Thyroid gland (tissue), 4 donors: ENCODE measurements at places on chromosomes 6 and 20.

DNA sequence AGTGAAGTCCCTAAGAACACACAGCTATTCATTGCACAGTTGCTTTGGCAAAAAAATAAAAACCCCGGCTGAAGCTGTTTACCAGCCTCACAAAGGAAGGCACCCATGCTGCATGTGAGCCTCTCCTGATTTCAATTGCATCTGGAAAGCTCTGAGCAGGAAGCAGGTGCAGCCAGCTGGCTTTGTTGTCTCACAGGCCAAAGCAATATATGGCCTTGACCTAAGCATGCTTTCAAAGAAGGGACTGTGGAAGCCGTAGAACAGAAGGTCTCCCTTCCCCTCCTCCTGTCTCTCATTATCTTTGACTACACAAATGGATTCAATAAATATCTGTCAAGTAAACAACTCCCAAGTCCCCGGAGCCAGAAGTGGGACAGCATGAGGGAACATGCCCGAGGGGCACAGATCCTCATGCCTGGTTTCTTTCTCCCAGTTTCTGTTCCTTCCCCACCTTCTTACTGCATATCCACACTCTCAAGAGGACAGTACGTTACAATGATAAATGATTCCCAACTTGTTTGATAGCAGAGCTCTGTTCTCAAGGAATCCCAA, 57.2 kb upstream of the PCSK2 start:
- DNase-seq = no peak

- DNase-seq = no peak
Observed at GRCh38 chr6:169383265-169383664, 129.6 kb upstream of the THBS2 start.

DNA sequence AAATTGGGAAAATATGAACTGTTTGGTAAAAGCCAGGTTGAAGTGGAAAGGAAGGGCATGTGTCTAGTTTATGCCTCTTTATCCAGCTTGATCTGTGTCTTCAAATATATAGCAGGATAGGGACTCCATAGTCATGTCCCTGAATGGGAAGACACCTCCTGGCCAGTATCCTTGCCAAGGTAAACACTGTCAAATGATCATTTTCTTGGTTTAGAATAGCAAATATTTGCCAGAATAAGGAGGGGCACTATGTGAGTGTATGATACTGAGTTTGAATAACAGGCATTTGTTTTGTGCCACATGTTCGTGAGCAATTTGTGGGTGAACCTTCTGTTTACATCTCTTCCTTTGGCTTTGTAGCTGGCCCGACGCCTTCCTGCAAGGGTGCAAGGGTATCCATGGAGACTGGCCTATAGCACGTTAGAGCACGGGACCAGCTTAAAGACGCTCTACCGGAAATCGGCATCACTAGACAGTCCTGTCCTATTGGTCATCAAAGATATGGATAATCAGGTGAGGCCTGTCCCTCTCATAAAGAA, 34.2 kb upstream of the HINT3 start:
- DNase-seq = no peak

- peak; percentile 4 for DNase-seq
Observed at GRCh38 chr6:154981079-154981870, 13.8 kb upstream of the TIAM2 start.

DNA sequence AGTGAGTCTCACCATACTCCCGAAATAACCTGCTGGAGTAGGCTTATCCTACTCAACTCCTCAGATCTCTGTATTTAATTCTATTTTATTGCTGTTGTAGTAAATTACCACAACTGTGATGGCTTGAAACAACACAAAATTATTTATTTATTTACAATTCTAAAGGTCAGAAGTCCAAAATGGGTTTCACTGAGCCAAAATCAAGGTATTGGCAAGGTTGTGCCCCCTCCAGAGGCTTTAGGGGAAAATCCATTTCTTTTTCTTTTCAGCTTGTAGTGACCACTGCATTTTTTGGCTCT, 869 bp upstream of the SLC17A2 start:
- no peak for DNase-seq

DNA sequence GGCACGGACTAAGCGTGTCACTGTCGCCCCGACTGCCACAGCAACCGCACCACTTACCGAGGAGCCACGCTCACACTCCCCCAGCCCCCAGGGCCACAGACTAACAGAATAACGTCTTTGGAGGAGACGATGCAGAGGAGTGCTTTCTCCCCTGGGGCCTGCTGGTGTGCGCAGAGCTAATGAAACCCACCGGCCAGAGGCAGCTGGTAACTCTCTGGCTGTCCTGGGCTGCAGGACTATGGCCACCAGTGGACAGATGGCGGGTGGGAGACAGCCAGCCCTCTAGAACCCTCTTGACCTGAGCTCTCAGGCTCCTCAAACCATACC, 228.0 kb downstream of the DLL1 start:
- no peak for DNase-seq

DNA sequence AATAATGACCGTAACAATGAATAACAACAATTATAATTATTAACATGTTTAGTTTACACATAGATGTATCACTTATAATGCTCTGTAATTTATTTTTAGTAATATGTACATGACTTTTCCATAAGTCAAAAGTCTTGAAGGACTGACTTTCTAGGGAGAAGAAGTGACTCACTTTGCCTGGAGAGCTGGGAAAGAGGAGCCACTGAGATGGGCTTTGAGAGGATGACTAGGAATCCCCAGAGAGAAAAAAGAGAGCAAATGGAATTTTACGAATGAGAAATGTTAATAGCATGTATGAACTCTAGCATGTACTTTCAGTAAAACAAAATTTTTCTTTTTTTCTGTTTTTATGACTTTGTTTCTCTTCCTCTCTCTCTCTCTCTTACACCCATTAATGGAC, 67.8 kb upstream of the RALY start:
- DNase-seq = no peak

GRCh38 chr6:20698675-20699074, 164.4 kb downstream of the CDKAL1 start:
- DNase-seq = no peak

DNA sequence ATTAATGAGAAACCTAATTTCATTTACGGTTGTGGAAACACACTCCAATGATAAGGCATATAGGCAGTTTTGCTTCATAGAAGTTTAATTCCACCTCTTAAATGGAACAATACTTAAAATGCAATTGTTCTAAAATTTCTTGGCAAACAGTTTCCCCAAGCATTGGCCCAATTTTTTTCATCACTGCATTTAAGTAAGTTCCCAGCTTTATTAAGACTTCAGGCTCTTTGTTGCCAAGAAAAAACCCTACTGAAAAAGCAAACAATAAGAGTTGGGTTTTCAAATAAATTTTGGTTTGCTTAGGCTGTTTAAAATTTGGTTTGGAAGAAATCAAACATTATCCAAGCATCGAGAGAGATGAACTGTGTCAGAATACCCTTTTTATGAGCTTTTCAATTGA, 690.9 kb upstream of the NRSN1 start:
- DNase-seq = no peak

GRCh38 chr6:142171351-142171750, 24.3 kb downstream of the VTA1 start:
- DNase-seq = no peak

DNA sequence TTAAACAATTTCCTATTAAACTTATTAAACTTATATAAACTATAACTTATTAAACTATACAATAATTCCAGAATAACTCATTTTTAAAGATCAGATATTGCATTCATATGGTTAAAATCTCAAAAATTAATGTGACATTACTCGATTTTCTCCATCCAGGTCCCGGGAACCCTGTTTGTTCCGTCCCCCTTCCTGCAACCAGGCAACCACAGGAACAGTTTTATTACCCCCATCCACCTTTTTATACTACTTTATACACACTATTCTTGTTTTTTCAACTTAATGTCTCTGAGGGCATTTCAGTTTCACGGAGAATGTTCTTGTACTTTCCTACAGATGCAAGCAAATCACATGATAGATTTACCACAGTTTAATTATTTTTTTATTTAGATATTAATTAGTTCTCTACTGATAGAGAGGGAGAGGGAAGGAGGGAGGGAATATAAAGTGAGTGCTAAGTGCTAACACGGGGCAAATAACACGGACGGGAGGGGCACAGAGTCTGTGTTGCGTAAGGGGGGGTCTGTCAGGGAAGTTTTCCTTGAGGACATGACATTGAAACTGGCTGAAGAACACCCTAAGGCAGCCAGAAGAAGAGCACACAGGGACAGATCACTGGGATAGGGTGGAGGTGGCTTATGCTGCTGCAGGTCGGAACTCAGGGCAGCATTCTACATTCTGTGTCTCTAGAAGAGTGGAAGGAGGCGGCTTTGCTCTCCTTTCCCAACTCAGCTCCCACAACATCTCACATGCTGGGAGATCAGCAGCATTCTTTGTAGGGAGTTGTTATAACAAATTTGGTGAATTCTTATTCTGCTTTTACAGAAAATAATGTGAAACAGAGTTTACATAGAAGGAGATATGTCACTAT, 225.2 kb downstream of the FOXC1 start:
- DNase-seq = no peak

- DNase-seq = no peak
Observed at GRCh38 chr6:125222531-125223455, 69.2 kb downstream of the TPD52L1 start.

- DNase-seq = no peak
Observed at GRCh38 chr20:46712056-46712636, 2.7 kb downstream of the SLC2A10 start.

- DNase-seq = no peak
Observed at GRCh38 chr6:130138116-130138908, 84.4 kb downstream of the SAMD3 start.

DNA sequence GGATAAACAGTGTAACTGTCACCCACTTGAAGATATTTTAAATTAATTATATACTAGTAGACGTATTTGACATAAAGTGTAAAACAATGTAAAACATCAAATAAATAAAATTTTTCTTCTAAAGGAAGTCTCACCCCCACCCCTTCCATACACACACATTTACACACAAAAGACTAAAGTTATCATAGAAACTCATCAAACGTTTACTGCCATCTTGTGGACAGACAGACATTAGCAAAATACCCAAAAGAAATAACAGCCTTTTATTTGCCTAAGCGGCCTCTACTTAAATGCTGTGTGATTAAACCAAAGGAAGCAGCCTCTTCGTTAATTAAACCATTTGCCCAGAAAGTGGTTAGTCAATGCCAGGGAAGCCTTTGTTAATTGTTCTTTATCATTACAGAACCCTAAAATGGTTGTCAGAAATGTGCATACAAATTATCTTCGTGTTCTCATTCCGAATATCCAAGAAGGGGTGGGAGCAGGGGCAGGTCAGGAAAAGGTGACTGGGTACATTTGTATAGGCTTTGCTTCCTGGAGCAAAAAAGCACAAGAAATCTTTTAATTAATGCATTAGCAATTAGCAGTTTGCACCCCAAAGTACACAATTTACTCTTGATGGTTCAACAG, 176.2 kb upstream of the SASH1 start:
- DNase-seq = no peak

DNA sequence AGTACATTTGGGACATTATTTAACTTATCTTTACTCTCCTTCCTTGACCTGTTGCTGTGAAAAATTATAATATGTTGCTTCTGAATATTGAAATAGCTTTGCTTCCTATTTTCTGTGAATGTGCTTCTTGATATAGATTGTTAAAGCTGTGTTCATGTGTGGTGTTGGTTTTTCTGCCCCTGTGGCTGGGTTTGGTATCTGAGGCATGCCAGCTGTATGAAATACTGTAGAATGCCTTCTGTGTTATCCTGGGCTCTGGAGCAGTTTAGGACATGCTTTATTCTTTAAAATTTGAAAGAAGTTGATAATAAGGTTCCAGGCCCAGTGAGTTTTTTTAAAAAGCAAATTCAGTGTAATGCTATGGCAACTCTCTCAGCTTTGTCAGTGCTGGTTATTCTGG, 71.7 kb downstream of the HIVEP1 start:
- DNase-seq = no peak

- DNase-seq = no peak
Observed at GRCh38 chr20:43092386-43093088, 97.2 kb downstream of the PTPRT start.

DNA sequence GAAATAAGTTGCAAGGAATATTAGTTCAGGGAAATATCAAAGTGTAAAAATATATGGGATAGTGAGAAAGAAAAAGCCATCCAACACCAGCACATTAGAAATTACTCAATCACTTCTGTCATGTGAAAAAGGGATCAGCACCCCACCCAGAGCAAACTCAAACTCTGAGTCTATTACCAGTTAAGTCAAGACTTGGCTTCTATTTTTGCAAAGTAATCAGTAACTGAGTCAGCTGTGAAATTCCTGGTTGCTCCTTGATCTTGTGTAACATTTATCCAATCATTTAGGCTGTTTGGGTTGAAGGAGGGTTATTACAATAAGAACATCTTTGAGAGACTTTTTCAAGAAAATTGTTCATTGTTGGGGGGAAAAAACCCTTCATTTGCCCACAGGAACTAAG, 51.2 kb downstream of the SLC22A23 start:
- DNase-seq = no peak

GRCh38 chr6:105619971-105620741, 217.3 kb upstream of the PREP start:
- no peak for DNase-seq

DNA sequence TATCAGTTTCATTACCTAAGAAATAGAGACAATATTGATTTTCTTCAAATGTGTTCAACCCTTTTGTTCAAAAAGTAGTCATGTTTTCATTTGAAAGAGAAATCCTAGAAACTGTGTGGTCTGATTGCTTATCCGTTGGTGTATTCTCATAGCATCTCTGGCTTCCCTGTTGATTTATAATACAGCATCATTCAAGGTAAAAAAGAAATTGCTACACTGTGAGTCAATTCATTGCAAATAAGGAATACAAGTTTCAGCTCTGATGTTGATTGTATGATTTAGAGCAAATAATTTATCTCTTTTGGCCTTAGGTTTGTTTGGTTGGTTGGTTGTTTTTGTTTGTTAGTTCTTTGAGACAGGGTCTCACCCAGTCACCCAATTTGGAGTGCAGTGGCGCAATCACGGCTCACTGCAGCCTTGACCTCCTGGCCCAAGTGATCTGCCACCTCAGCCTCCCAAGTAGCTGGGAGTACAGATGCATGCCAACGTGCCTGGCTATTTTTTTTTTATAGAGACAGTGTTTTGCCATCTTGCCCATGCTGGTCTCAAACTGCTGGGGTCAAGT, 185.5 kb upstream of the TNFAIP3 start:
- no peak for DNase-seq

DNA sequence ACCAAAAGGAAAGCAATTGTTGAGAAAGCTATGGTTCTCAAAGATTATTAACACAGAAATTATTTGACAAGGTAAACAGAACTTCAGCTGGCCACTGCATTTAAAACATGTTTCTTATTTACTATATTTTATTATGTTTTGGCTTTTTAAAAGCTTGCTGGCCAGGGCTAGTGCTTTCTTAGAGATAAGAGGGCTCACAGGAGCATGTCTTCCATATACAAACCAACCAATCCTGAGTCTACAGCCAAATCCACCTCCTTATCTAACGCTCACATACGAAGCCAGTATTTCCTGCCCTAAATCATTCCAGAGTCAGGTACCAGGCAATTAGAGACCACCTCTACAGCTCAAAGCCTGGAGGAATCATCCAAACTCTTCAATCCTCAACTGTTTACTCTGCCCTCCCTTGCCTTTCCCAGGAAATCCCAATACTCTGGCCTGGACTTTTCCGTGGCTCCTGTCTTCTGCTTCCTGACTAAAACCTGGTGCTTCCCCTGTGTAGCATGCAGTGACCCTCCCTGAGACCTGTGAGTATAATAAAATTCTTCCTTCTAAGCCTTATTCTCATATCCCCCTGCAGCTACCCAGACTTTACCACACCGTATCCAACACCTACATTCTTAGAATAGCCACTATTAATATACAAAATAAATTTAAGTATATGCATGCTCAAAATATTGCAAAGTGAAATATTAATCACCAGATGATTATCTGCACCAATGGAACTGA, 33.2 kb downstream of the RANBP9 start:
- no peak for DNase-seq
